ENCODE measurements at places on chromosomes 3 and 15.

- no peak for DNase-seq
Observed at GRCh38 chr3:197513953-197514785, 41.6 kb downstream of the BDH1 start.

GRCh38 chr3:151283907-151284461, 5.6 kb upstream of the P2RY14 start:
- DNase-seq, result no peak

- no peak for DNase-seq
Observed at GRCh38 chr15:37106490-37107001, 6.2 kb upstream of the MEIS2 start.

DNA sequence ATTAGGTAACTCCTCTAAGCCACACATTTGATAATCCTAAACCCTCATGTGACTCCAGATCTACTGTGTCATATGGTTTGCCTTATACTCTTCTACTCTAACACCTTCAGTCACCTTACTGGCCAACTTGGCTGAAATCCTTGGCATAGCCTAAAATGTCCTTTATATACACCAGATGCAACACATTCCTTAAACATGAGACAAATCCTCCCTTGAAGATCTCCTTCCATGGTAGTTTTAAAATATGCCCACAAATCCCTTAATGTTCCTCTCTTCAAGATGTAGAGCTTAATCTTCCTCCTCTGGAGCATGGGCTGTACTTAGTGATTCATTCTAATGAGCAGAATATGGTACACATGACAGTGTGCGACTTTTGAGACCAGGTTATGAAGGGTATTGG, 238.9 kb downstream of the SUCLG2 start:
- no peak for DNase-seq

- no peak for DNase-seq
Observed at GRCh38 chr15:81337713-81338157, 13.8 kb upstream of the STARD5 start.

GRCh38 chr15:60395276-60396011, 2.3 kb downstream of the ANXA2 start:
- DNase-seq, result no peak

DNA sequence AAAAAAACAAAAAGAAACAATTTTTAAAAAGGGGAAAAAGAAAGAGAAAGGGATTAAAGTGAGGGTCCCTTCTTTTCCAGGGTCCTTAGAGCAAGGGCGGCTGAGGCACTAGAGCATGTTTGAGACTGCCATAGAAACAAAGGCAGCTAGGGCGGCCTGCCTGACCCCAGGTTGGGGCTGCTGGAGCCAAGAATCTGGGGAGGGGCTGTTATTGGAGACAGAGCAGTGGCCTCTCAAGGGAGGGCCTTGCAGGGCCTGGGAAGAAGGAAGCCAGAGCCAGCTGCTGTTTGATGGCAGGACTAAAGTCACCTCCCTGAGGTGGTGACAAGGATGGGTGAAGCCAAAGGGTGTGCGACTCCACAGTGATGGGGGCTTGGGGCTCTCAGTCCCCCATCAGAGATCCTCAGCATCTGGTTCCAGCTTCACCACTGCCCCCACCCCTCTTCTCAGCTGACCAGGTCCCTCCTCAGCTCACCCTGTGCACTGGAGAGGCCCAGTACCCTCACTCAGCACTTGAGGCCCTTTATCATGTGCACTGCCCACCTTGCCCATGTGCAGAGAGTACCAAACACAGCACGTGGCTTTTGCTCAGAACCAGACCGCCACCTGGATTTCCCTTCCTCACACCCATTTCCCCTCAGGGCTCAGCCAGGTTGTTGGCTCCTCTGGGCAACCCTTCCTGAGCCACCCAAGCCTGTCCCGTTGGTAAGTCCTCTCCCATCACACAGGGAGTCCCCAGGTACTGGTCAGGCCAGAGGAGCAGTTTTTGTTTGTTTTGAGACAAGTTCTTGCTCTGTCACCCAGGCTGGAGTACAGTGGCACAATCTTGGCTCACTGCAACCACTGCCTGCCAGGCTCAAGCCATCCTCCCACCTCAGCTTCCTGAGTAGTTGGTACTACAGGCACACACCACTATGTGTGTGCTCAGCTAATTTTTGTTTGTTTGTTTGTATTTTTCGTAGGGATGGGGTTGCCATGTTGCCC, 1.7 kb downstream of the TMEM89 start:
- no peak for DNase-seq

DNA sequence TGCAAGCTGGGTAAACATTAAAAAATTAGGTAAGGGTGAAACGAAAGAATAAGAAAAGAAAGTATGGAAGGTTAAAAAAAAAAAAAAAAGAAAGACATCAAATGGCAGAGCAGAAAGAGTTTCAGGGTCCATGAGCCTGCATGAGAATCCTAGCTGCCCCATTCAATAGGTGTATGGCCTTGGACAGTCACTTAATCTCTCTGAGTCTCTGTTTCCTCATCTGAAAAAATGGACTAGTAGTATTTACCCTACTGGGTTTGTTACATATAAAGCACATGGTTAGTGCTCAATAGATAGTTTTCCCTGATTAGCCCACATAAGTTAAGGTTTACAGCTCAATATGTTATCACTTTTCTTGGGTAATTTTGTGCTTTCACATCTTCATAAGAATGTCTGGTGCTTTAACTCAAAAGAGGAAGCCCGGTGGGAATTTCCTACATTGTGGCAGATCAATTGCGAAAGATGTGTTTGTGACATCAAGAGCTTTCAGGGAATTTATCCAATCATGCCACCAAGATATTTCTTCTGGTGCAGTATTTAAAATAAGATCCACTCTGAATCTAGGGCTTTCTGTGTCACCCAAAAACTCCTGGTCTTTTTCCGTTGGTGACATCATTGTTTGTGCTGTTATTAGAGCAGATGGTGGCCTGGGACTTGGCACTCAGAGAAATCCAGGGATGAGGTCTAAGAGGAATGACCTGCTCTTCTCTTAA, 57.2 kb upstream of the UBE2E1 start:
- DNase-seq, result no peak

- DNase-seq, result peak; percentile 72
Observed at GRCh38 chr15:64460206-64460723, at the start of gene ZNF609. TSS of gene ZNF609 (plus strand) at chr15:64460578. CDS start at chr15:64499420, 38,842 bp downstream.

- DNase-seq, result peak; percentile 76
Observed at GRCh38 chr3:52056521-52056967, at the start of gene DUSP7. TSS of gene DUSP7 (minus strand) at chr3:52056571. CDS start at chr3:52056366, 205 bp downstream.

GRCh38 chr3:149894205-149894604, 76.5 kb downstream of the PFN2 start:
- DNase-seq, result no peak

GRCh38 chr15:90402223-90402622, 14.2 kb downstream of the IQGAP1 start:
- DNase-seq, result no peak

GRCh38 chr15:81184188-81184587, 12.5 kb upstream of the IL16 start:
- DNase-seq, result no peak

GRCh38 chr3:162863579-162863978, 1367.0 kb downstream of the OTOL1 start:
- DNase-seq, result no peak

DNA sequence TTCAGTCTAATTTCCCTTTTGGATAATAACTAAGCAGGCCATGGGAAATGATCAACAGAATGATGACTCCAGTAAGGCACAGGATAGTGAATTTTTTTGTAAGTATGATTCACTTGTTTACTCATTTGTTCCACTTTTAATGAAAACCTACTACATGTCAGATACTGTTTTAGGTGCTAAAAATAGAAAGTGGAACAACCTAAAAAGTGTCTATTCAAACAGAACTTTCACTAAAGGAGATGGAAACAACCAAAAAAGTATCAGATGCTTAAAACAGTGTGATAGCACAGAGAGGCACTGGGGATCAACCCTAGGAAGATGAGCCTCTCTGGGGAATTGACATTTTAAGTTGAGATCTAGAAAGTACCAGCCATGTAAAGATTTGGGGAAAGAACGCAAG, 11.1 kb downstream of the RYK start:
- DNase-seq, result no peak

- DNase-seq, result peak; percentile 42
Observed at GRCh38 chr15:58182460-58183163, 44.4 kb downstream of the AQP9 start.

DNA sequence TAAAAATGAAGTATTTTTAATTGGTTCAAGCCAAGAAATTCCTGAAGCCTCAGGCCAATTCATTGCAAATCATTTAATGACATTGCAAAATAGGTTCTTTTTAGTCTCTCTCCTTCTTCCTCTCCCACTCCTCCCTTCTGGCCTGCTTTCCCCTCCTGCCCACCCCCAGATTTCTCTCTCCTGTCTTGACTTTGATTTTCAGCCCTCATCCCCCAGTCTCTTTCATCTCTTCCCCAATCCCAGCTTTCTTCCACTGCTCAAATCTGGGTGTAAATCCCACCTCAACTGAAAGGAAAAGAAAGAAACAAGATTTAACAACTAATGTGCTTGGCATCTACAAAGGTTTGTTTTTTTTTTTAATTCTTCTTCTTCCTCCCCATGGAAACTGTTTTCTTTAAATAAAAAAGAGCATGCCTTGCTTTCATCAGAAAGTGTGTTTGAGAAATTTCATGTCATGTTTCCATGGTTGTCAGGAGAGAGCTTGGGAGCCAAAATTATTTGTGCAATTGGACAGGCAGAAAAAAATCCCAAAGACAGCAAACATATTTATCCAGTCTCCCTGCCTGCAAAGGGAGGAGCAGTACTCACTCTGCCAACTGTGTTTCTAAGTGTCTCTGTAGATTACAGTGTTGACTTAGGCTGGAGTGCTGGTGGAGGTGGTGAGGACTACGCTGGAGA, 50.4 kb downstream of the BOC start:
- DNase-seq, result no peak

DNA sequence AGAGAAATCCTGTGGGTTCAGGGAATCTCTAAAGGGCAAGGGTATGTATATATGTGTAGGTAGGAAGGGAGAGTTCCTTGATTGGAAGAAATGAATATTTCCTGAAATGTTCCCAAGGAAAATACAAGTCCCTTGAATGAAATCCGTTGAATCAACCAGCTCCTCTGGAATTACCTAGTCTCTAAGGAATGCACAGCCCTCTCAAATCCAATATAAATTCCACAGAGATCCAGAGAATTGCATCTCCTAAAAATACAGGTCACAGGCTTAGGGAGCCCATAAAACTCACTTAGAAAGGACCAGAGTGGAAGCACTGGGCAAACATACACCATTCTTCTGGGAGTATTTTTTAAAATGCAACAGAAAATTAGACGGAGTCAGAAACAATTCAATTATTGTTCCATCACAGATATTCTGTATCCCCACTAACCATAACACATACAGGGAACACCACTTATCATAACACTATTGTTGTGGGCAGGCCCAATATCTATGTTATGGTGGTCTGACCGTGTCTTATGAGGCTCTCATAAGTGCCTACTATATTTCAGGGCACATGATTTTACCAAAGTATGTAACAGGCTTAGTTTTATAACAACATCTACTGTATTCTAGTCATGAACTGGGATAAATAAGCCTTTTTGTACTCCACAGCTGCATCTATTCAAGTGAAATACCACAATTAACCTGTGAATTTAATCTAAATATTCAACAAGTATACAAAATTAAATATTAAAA, 43.7 kb downstream of the IGSF11 start:
- no peak for DNase-seq

DNA sequence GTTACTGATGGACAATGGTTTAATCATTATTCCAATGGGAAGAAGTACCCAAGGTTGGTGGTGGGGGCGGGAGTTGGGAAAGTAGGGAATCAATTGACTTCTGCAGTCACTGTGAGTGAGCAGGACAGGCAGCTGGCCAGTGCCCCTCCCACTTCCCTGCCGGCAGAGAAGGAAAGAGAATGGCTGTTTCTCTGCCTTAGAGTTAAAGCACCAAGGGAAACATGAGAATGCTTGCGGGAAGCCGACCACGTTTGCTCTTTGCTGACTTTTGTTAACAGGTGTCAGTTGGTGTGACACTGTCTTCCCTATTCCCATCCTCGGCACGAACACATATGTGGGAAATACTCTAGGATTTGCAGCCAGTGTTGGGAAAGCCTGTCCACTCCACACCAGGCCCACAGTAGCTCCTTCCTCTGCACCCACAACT, 33.5 kb upstream of the MFSD1 start:
- DNase-seq, result no peak

- DNase-seq, result no peak
Observed at GRCh38 chr3:45978006-45978761, 17.4 kb downstream of the FYCO1 start.

DNA sequence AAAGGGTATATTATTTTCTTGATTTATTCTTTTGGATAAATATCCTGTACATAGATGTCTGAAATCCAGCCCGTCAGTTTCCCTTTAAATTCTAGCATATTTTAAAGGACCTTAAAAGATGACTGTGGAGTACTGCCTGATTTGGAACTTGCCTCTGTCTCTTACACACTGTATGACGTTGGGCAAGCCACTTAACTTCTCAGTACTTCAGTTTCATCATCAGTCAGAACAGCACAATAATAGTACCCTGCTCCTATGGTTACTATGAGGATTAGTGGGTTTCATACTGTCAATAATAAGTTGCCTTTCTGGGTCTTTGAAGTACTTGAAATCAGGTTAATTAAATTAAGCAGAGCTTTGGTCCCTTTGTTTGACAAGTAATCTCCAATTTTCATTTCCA, 374.3 kb downstream of the TIGIT start:
- no peak for DNase-seq

GRCh38 chr3:58544541-58544940, 7.6 kb upstream of the ACOX2 start:
- no peak for DNase-seq

DNA sequence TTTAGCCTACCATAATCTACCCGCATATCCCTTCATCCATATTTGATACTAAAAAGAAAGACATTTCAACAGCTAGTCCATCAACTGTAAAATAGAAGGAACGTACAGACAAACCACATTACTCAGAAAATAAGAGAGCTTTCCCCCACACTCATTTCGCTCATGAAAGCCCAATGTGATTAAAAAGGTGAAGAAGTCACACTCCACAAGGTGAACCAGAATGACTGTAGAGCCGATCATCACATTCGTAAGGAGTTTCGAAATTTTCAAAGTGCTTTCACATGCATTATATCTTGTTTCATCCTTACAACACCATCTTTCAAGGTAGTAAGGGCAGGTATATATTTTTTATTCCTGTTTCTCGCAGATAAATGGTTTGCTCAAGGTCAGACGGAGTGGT, 225.3 kb downstream of the FOXP1 start:
- DNase-seq, result no peak

GRCh38 chr15:51382787-51383186, 41.3 kb downstream of the GLDN start:
- peak; percentile 35 for DNase-seq

- DNase-seq, result no peak
Observed at GRCh38 chr3:79887213-79887612, 119.4 kb upstream of the ROBO1 start.

DNA sequence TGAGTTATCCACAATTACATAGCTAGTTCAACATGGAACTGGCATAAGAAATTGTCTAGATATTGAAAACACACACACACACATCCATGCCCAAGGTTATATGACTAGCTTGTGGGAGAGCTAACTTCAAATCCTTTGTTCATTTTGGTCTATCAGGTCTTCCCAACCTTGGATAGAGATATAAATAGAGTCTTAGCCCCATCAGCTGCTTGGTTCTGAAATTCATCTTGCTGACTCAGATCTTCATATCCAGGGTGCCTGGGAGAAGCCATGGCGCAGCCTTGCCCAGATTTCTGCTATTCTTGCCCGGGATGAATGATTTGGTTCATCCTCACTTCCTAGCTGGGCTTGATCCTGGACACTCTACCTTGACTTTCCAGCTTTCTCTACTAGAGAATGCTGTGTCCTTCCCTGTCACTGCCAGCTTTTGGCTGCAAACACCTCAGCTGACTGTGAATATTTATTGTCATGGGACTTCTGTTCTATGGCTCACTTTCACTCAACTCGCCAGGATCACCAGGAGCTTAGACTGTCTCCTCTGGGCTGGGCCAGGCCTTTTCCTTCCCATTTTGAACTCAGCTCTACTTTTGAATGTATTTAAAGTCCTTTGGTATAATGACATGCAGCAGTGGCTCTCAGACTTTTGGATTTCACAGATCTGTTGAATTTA, 324.4 kb downstream of the AGBL1 start:
- no peak for DNase-seq
